ENCODE measurements at places on chromosomes 3 and 15.

- DNase-seq: no peak
Measured at GRCh38 chr3:139309061-139309591, 34.7 kb upstream of the MRPS22 start.

DNA sequence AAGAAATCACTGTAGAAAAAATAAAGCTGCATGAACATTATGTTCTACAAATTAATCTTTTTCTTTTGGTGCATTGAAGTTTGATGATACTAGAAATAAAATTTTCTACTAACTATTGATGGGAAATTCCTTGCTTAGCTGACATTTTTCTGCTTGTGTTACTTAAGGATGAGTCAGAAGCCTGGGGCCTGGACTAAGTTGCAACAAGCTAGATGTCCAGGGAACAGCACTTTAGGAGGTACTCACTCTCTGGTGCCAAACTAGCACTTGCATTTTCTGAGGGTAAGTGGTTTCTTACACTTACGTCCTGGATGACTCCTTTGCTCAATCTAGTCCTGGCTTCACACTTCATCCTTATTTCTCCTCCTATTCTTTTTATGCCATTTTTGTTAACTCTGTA, 945.1 kb downstream of the IGSF11 start:
- DNase-seq: no peak

DNA sequence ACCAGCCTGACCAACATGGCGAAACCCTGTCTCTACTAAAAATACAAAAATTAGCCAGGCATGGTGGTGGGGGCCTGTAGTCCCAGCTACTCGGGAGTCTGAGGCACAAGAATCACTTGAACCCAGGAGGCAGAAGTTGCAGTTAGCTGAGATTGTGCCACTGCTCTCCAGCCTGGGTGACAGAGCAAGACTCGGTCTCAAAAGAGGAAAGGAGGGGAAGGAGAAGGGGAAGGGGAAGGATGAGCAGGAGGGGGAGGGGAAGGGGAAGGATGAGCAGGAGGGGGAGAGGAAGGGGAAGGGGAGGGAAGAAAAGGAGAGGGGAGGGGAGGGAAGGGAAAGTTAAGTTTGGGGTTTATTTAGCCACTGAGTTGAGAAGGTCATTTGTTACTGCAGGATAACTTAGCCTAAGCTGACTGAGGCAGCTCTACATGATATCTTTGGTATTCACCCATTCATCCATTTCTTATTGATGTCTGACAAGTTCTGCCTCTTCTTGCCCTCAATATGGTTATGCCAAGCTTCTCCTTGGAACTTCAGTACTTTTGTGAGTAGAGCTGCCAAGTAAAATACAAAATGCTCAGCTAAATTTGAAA, 15.9 kb upstream of the ABHD2 start:
- no peak for DNase-seq

GRCh38 chr15:63226966-63227401, 37.6 kb downstream of the RAB8B start:
- DNase-seq: no peak

DNA sequence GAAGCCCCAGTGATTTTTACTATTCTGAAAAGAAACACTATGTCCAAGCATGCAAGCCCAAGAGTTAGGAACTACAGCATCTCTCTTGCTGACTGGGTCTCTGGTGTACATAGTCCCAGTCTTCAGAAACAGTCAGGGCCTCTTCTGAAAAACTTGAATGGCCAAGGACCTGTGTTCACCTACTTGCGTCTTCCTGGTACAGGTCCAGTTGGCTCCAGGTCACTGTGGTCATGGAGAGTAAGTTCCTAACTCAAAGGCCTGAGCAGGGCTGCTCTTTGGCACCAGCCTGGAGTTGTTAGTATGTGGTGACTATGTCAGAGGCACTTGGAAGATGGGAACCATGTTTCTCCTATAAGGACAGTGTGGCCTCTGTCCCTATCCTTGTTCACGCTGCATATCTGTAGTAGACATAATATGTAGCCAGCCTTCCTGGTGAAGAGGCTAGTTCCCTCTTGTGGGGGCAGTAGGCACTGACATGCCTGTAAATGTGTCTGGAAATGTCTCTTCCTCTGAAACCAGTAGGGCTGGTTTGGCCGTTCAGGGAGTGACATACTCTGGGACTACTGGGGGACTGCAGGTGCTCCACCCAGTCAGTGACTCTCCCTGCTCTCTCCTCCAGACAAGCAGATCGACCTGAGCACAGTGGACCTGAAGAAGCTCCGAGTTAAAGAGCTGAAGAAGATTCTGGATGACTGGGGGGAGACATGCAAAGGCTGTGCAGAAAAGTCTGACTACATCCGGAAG, 2.6 kb upstream of the RBM15B start:
- DNase-seq: no peak

DNA sequence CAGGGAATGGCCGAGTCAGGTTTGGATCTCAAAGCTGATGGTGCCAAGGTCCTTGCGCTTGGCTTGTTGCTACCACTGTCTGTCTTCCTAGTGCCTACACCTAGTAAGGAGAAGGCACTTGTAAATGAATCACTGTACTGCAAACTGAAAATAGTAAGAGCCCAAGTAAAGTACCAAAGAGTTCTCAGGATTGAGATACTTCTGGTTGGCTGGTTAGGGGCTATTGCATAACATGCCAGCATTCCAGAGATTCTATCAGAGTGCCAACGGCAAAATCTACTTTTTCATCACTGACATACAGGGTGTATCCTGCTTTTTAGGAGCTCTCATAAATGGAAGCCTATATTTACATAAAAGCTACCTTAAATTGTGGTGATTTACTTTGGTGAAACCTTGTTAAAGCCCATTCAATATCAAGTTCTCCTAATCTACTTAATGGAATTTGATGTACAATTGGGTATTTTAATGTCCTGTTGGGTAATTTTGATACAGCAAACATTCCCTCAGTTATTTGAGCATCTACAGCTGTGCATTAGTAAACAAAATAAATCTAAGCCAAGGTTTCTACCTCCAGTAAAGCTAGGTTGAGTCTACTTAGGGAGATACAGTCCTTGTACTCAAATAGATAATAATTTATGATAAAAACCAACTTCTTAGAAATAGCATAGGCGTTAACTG, 30.7 kb upstream of the CHD2 start:
- DNase-seq: no peak

- no peak for DNase-seq
Measured at GRCh38 chr3:44292276-44292675, 46.3 kb upstream of the TCAIM start.

DNA sequence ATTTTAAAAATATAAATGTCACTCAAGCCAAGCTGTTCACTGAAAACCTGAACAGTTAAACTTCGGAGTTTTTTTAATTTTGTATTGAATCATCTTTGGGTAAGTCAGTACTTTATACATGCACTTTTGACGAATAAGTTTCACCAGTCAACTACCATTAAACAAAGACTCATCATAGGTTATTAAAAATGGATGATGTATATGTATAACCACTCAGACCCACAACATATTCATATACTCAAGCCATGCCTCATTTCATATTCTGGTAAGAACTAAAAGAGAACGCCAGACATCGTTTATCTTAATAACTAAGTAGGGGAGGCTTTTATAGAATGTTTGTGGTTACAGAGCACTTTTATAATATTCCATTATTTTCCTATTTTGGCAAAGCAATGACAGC, 18.3 kb downstream of the MSL2 start:
- no peak for DNase-seq
